ENCODE measurements at places on chromosomes 2 and 18. TPM values are rescaled to one million over a fixed set of nuclear protein-coding genes. Genes with fewer than 3 reads are reported as not detected.

Gene GALNT14
- 0.90 TPM for total RNA-seq

Gene PRSS56
- total RNA-seq = not detected

Gene RAB31
- 0.80 TPM for total RNA-seq

Gene RAPH1
- 4.6 TPM for total RNA-seq

Gene FEZ2
- 17.6 TPM for total RNA-seq

Gene KCNE4
- total RNA-seq = not detected

Gene TGFA
- total RNA-seq = not detected

Gene ZAP70
- 234 TPM for total RNA-seq

Gene ENOSF1
- 102 TPM for total RNA-seq

Gene CCDC178
- total RNA-seq = not detected

Gene REG1B
- not detected for total RNA-seq

Gene CDC42EP3
- 9.8 TPM for total RNA-seq

Gene XIRP2
- total RNA-seq = not detected

Gene LONRF2
- total RNA-seq = 0.21 TPM

Gene DSG1
- not detected for total RNA-seq

- DNase-seq = no peak
Observed at GRCh38 chr2:112733456-112733855, 12.6 kb downstream of the NT5DC4 start.

- no peak for DNase-seq
Observed at GRCh38 chr2:235165136-235165535, 213.3 kb downstream of the SH3BP4 start.

DNA sequence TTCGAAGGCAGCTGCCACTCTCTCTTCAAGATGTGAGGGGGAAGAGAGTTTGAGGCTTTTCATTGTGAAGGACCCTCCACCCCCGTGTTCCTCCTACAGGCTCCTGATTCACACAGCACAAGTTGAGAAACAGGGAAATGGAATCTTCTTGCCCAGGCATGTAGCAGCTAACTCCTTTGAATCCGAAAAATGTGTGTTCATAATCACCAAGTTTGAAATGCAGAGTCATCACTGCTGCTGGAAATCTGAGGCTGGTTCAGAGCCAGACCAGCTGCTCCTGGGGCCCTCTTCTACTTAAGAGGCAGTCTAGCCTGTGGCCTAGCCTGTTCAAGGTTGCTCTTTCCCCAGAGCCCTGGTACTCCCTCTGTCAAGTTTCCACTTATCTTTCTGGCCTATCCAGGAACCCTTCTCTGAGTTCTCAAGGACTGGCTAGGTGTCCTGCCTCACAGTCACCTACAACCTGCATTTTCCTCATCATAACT is 166.4 kb downstream of the TMEM247 start:
- DNase-seq = no peak

GRCh38 chr2:15894481-15895144 is 45.7 kb upstream of the MYCN start:
- no peak for DNase-seq

- no peak for DNase-seq
Observed at GRCh38 chr2:95272299-95272751, 1.9 kb upstream of the PROM2 start.

DNA sequence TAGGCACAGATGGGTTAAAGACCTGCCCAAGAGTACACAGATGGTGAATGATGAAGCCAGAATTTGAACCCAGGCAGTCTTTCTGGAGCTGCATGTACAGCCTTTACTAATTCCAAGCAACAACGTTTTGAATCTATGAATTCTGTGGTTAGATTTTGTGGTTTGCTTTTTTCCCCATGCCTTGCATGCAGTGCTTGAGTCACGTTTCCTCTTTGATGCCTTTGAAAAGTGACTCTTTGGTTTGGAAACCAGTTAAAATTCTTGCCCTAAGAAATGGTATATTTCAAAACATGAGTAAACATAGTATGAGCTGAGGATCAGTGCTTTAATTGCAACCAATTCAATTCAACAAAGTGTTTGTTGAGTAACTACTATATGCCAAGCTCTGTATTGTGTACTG is 48.2 kb upstream of the PPM1B start:
- DNase-seq = peak; percentile 31

GRCh38 chr2:207129821-207130220 is 35.9 kb downstream of the KLF7 start:
- no peak for DNase-seq

GRCh38 chr2:122414902-122415301 is 659.5 kb downstream of the TSN start:
- DNase-seq = no peak

- DNase-seq = no peak
Observed at GRCh38 chr2:41863062-41863461, 184.8 kb upstream of the PKDCC start.

DNA sequence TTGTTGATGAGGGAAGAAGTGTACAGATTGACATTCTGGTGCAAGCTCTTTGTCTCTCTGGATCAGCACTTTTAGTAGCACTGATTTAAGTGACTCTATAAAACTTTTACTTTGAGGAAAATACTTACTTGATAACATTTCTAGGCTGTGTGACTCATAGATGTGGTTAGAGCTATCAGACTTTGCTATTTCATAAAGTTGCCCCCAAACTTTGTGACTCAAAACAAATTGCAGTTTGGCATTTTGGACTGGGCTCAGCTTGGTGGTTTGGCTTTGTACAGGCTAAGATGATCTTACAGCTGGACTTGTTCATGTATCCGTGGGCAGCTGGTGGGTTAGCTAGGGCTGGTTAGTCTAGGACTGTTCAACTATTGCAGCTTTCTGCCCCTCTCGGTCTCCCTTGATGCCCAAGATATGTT is 42.1 kb upstream of the GLS start:
- no peak for DNase-seq

GRCh38 chr18:46278481-46279465 is 174.6 kb downstream of the HAUS1 start:
- DNase-seq = no peak

DNA sequence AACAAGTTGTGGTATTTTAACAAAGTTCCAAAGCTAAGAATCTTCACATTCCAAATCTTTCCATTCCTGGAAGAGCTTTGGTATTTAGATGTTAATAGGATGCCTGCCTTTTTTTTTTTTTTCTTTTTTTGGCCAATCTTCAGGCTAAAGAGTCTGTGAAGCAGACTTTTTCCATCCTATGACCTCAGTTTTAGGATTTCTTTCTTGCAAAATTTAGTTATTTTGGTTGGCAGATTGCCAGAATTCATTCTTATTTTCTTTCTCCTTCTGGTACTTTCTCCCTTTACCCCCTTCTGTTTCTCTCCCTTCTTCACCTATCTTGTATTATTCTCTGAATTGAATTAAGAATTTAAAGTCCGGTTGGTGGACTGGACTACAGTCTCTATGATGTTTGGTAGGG is 217.8 kb upstream of the REV1 start:
- DNase-seq = no peak

DNA sequence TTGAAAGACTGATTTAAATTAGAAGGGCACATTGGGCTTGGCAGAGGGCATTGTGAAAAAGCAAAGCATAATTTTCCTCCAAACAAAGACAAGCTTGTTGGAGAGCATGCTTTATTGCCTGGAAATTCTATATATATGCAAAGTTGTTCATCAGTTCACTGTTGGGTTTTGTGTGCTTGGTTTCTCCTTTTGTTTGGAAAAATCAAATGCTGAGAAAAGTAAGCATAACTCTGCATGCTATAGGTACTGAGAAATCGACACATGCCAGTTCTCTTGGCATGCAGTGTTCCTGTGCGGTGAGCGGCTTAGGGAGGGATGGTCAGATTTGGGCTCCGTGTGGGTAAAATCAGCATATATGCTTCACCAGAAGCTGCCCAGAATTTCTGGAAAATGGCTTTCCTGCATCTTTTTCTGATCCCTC is 161.0 kb downstream of the RAPGEF4 start:
- DNase-seq = no peak

GRCh38 chr18:55069497-55069896 is 110.2 kb upstream of the CCDC68 start:
- DNase-seq = no peak

- no peak for DNase-seq
Observed at GRCh38 chr18:50558948-50559751, 737 bp upstream of the MAPK4 start.

DNA sequence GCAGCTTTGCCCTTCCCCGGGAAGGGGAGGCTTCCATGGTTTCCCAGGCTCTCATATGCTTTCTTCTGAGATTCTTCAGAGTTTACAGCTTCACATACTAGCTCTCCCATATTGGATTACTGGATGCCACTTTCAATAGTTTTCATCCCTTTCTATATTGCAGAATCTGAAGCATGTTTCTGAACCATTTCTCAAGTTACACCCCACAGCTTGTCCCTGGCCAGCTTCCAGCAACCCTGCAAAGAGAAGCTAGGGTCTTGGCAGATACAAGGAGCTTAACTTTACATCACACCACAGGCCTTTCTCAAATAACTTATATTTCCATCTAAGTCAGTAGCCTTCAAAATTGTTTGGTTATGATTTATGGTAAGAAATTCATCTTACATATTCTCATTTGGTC is 39.6 kb downstream of the LHCGR start:
- no peak for DNase-seq

DNA sequence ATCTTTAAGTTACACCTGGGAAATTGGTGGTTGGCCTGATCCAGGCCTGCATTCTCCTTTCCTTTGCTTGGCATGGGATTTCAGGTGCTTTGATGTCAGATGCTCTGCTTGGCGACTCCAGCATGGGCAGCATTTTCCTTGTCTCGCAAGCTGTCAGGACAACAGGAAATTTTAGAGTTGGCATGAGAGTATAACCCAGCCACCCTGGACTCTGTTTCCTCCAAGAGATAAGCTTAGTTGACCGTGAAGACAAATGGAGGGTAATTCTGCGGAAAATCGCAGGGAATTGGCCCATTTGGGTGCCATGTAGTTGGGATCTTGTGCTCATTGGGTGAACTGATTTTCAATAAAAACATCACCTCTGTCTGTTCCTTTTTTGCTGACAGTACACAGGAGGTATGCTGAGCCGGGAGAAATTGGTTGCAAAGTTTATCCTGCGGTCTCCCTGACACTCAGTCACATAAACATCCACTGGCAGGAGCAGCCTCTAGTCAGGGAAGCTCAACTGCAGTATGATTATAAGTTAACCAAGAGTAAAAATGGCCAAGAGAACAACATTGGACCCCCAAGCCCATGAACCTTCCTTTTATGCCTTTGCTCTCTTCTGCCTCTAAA is 409.9 kb downstream of the SETBP1 start:
- no peak for DNase-seq

DNA sequence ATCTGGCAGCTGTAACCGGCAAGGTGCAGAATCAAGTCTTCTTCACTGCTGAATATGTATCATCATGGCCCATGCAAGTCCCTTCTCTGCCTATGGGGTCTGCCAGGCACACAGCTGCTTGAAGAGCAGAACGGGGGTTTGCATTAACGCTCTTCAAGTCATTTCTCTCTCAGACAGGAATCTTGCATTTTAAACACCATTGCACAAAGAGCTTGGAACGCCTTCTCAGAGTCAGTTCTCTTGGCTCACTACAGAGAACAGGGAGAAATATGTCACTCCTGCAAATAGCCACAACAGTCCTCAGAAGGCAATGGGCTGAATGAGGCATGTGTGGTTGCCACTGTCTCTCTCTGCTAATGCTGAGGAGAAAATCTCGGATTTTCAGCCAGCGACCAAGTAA is 2173.5 kb upstream of the PIK3C3 start:
- no peak for DNase-seq

- no peak for DNase-seq
Observed at GRCh38 chr2:6492573-6492972, 373.1 kb downstream of the CMPK2 start.

DNA sequence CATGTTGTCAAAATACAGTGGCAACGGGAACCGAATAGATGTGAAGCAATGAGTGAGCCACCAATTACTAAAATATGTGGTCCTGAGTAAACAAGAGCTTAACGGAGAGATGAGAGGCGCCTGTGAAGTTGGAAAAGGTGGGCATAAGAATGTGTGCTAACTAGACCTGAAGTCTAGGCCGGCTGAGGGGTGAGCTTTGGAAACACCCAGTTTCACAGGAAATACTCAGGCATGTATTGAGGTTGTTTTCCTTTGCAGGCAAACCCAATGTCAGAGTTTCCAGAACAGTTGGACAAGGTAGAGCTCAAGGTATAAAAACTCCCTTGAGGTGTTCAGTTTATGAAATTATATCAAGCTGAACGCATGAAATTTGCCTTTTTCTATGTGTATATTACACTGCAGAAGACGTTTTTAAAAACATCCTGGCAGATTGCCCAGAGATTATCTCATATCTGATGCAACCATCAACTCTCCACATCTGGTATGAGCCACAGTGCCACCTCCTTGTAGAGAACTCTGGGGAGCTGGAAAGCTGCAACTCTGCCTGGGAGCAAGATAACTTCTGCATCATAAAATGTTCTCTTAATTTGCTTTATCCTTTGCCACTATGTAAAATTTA is 3.9 kb upstream of the WDSUB1 start:
- no peak for DNase-seq

DNA sequence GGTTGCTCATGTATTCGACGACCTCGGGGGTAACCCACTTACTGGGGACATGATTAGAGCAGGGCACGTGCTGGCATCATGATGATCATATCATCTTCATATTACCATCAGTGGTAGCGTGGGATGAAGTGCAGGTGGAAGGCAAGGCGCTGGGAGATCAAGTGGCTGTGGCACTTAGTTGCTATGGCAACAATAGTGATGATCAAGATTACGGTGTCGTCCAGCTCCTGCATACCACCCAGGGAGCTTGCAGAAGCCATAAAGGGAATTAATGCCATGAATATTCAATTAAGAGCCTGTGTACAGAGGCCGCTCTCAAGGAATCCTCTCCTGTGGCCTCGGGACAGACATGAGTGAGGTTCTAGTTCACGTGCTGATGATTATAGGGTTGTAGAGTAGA is 237.2 kb upstream of the COPS8 start:
- DNase-seq = no peak

GRCh38 chr2:71802556-71802955 is 345.1 kb downstream of the CYP26B1 start:
- no peak for DNase-seq

GRCh38 chr2:155810411-155810810 is 522.1 kb downstream of the NR4A2 start:
- DNase-seq = no peak

DNA sequence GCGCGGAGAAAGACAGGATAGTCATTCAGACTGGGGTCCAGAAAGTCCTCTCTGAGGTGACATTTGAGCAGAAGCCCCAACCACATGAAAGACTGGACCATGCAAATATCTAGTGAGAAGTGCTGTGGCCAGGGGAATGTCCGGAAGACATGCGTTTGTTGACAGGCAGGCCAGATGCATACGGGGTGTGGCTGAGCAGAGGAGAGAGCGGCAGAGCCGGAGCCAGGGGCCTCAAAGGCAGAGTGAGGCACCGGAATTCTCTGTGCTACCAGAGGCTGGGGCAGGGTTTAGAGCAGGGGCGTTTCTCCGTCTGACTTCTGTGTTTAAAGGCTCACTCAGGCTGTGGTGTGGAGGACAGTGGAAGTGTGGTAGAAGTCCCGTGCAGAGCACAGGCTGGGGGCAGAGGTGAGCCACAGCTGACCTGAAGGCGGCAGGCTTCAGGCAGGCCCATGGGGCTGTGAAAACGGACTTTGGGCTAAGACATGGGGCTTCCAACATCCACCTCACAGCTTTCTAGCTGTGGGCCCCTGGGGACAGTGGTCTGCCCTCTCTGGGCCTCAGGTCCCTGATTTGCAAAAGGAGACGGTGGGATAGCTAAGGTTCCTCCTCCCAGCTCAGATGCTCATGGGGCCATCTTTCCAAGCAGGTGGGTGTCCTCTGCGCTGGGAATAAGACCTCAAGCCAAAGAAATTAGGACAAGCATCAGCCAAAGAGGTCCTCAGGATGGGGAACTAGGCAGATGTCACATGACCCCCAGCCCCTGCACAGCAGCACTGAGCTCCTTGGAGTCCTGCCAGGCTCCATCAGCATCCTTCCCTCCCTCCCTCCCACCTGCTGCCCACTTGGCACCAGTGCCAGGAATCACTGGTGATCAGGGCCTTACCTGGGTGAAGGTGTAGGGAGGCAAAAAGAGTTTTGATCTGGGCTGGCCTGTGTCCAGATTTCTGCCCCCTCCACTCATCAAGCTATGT is 11.2 kb downstream of the RUFY4 start:
- no peak for DNase-seq
